Vagina (tissue), 2 donors: ENCODE measurements at places on chromosomes 2 and 18. TPM values are rescaled to one million over a fixed set of nuclear protein-coding genes. Genes with fewer than 3 reads are reported as not detected.
A peak's percentile ranks its signal among the peaks of the same experiment; 100 is the strongest.

DNA sequence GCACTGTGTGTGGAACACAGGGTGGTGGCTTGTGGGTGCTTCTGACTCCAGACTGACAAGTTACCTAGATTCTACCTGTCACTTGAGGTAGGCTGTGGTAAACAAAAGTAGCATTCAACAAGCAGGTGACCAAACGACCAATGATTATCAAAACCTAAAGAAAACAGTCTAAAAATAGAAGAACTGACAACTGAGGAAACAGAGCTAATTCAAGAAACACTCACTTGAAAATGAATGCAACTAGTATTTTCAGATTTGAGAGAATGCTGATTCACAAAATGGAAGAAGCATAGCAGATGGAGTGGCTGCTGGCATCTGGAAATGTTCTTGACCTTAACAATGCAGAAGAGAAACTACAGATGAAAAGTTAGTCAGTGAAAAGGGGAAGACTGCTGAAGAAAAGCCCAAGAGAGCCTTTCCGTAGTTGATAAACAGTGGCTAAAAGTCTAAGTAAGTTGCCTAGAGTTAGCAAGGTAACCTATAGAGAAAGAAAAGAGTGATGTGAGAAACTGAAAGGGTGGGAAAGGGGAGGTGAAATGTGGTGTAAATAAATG, 170.4 kb downstream of the NCK2 start:
- DNase-seq, result no peak
- H3K27me3 ChIP-seq, result no peaks in the 10 kb centered on the region
- H3K4me3 ChIP-seq, result no peak overlapping the region
- H3K27ac ChIP-seq, result no peak overlapping the region

DNA sequence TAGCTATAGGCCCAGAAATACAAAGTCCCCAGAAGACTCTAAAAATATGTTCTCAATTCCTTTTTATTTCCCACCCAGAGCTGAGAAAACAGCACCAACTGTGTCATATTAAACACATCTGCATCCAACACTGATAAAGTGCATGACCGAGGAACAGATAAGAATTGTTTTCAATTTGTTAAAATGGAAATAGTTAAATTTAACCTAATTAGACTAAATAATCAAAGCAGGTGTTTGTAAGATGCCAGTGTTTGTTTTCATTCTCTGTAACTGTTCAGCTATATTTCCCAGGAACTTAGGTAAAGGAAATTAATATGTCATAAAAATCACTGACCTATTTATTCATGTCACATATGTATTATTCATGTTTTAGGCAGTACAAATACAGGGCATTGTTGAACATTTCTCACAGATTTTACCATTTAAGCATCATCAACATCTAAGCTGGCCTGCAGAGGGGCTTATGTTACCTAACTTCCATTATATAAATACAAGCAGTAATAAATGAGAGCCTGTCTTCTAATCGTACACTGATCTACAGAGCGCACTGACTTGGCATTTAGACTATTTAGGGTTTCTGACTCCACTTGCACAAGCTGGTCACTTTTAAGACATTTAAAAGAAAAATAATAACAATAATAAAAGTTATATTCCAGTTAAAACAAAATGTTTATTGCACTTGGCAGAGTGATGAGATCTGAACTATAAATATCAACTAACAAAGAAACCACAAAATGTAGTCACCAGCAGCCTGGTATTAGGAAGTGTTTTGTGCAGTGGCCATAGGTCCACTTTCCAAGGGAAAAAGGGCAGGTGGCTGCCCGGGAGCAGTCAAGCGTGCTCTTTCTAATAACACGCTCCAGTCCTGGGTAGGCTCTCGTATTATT, 86.6 kb upstream of the ZFP36L2 start:
- H3K4me1 ChIP-seq, result peaks cover 30% of the 10 kb centered on the region
- no peaks in the 10 kb centered on the region for H3K36me3 ChIP-seq
- no peak overlapping the region for H3K4me3 ChIP-seq
- H3K27ac ChIP-seq, result peak overlapping the region; percentile 72
- H3K27me3 ChIP-seq, result no peaks in the 10 kb centered on the region
- no peak for DNase-seq

- no peaks in the 10 kb centered on the region for H3K36me3 ChIP-seq
- no peaks in the 10 kb centered on the region for H3K27me3 ChIP-seq
- peaks cover 5% of the 10 kb centered on the region for H3K4me1 ChIP-seq
- no peak overlapping the region for H3K27ac ChIP-seq
- peak overlapping the region; percentile 30 for H3K4me3 ChIP-seq
- no peak for DNase-seq
Measured at GRCh38 chr2:154696810-154697417, 1.6 kb upstream of the KCNJ3 start.

GRCh38 chr2:227057060-227057459, 106.9 kb downstream of the COL4A4 start:
- DNase-seq, result no peak
- no peak overlapping the region for H3K4me3 ChIP-seq
- H3K4me1 ChIP-seq, result no peaks in the 10 kb centered on the region
- no peak overlapping the region for H3K27ac ChIP-seq
- no peaks in the 10 kb centered on the region for H3K27me3 ChIP-seq
- H3K36me3 ChIP-seq, result no peaks in the 10 kb centered on the region

The ASB18 gene
- total RNA-seq, result not detected

DNA sequence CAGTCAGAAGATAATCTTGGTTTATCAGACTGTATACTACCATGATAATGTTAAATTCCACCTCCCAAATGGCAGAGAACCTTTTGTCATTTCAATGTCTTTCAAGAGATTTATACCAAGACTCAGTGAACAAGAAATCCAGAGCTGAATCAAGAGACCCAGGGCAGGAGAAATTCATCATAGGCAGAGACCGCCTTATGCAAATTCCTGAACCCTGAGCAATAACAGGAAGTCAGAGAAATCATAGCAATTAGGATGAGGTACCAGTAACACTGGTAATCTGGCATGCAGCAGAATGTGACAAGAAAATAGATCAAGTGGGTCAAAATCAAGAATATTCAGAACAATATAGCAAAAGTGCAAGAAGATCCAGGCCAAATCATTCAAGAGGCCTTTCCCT, 412.4 kb upstream of the LRATD1 start:
- no peak overlapping the region for H3K27ac ChIP-seq
- H3K27me3 ChIP-seq, result no peaks in the 10 kb centered on the region
- no peak for DNase-seq

- no peaks in the 10 kb centered on the region for H3K4me1 ChIP-seq
- H3K36me3 ChIP-seq, result no peaks in the 10 kb centered on the region
- no peak overlapping the region for H3K27ac ChIP-seq
- DNase-seq, result no peak
Measured at GRCh38 chr2:140585016-140585415, 1545.8 kb downstream of the LRP1B start.

DNA sequence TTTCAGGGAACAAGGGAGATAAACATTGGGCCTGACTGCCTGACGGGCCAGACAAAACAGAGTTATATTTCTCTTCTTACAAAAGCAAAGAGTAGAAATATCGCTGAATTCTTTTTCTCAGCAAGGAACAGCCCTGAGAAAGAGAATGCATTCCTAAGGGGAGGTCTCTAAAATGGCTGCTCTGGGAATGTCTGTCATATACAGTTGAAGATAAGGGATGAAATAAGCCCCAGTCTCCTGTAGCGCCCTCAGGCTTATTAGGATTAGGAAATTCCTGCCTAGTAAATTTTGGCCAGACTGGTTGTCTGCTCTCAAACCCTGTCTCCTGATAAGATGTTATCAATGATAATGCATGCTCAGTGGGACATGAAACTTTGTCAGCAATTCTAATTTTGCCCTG, 134.9 kb upstream of the CNTNAP5 start:
- no peaks in the 10 kb centered on the region for H3K36me3 ChIP-seq
- H3K27ac ChIP-seq, result no peak overlapping the region
- H3K4me1 ChIP-seq, result no peaks in the 10 kb centered on the region
- DNase-seq, result no peak

DNA sequence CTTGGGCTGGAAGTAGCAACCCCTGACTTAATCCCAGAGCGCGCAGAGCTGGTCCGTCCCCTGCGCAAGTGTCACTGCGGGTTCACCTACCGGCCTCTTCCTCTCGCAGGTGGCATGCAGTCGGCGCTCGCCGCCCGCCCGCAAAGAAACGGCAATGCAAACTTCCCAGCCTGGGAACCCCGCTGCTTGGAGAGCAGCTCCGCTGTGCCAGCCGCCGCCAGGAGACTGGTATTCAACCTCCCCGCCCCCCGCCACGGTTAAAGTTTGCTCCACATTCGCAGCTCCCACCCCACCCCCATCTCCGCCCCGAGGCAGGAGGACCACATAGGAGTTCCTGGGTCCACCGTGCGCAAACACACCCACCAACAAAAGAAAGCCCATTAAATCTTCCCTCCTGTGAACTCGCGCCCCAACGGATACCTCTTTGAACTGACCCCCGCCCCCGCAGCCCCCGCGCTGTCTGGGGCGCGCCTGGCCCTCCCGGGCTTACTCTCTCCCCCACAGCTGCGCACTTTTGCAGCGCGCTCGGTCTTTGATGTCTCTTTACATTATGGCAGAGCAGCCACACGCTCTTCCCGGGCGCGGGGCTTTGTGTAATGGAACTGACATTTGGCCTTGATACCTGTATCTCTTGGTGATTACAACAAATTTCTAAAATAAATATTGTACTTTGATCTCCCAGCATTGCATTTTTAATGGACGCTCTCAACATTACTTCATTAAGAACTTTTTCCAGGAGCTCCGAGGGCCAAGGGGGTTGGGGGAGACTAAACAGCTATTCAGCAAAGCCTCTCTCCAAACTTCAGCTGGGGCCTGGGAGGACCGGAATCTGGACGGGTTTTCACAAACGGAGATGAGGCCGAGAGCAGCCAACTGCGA, 3.1 kb upstream of the SP5 start:
- no peaks in the 10 kb centered on the region for H3K36me3 ChIP-seq
- H3K27ac ChIP-seq, result no peak overlapping the region
- DNase-seq, result peak; percentile 82

GRCh38 chr2:57760381-57760801, 286.2 kb upstream of the VRK2 start:
- DNase-seq, result no peak
- H3K36me3 ChIP-seq, result no peaks in the 10 kb centered on the region
- H3K27ac ChIP-seq, result no peak overlapping the region
- H3K27me3 ChIP-seq, result no peaks in the 10 kb centered on the region
- no peak overlapping the region for H3K4me3 ChIP-seq

DNA sequence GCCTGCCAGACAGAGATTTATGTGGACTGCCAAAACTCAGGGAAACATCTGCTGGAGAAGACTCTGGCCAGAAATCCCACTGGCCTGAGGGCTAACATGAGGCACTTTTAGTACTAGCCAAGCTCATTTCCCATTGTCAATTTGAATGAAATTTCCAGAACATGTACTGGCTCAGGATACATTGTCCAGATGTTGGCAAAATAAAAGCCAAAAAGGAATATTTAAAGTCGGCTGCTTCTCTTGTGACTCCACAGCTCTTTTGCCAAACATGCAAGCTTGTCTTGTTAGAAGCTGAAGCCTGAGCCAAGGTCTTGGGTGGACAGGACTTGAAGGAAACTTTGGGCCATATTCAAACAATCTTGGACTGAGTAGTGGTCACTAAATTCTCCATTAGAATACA, 215.5 kb downstream of the NCKAP5 start:
- no peaks in the 10 kb centered on the region for H3K4me1 ChIP-seq
- peak overlapping the region; percentile 13 for H3K27ac ChIP-seq
- H3K27me3 ChIP-seq, result no peaks in the 10 kb centered on the region
- no peak for DNase-seq
- H3K4me3 ChIP-seq, result no peak overlapping the region
- no peaks in the 10 kb centered on the region for H3K36me3 ChIP-seq

- no peak for DNase-seq
- peaks cover 28% of the 10 kb centered on the region for H3K4me1 ChIP-seq
- no peak overlapping the region for H3K4me3 ChIP-seq
- H3K27me3 ChIP-seq, result no peaks in the 10 kb centered on the region
- H3K36me3 ChIP-seq, result no peaks in the 10 kb centered on the region
Measured at GRCh38 chr2:238731961-238732360, 115.9 kb upstream of the TWIST2 start.

- H3K27ac ChIP-seq, result no peak overlapping the region
- no peaks in the 10 kb centered on the region for H3K27me3 ChIP-seq
- H3K36me3 ChIP-seq, result no peaks in the 10 kb centered on the region
- H3K4me3 ChIP-seq, result no peak overlapping the region
Measured at GRCh38 chr2:88400037-88400767, 52.3 kb downstream of the FOXI3 start.
